ENCODE measurements at places on chromosomes 12 and 14.

GRCh38 chr14:78737601-78738000 is 567.4 kb downstream of the NRXN3 start:
- no peak for DNase-seq

DNA sequence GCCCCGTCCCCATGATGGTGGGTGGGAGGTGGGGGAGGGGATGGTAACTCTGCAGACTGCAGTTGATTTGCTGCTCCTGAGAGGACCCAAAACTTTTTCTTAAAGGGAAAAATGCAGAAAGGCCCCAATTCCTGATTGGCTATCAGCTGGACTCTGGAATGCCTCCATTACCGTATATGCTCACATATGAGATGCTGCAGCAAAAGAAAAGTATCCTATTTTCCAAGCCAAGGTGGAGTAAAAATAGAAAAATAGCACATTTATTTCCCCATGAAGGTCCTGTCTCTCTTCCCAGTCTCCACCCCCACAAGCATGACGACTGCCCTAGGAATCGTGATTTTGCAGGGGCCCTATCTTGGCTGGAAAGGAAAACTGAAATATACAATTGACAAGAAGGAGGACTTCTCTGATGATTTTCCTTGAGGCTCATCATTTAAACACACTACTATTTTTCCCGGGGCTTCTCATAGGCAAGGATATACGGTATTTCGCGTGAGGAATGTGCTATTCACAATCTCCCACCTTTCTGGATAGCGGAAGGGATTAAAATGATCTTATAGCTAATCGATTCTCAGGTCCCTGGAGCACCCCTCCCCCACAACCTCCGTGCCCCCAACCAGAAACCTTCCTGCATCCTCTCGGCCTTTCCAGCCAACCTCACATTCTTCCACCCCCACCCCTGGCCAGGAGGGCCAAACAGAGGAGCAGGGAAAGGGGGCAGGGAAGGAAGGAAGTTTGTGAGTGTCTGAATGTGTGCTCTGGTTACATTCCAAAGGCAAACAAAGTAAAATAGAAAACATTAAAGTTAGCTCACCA is 138.9 kb upstream of the CCND2 start:
- no peak for DNase-seq

DNA sequence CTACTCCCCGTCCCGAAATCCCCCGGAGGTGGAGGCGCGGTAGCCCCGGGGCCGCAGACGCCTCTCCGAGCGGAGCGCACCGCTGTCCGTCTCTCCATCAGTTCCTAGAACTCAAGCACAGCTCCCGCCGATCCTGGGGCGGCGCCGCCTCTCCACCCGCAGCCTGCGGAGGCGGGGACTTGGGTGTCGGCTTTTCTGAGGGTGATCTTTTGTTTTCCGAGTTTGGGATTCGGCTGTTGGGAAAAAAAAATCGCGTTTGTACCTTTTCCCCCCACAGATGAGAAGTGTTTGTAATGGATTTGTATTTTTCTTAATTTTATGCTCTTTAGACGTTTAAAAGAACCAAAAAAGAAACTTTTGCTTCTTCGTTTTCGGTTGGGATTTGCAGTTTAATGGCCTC is 26.6 kb downstream of the LRCOL1 start:
- no peak for DNase-seq

GRCh38 chr14:55850825-55851241 is 267.4 kb upstream of the PELI2 start:
- DNase-seq: peak; percentile 86

GRCh38 chr12:83097643-83098342 is 411.1 kb downstream of the TMTC2 start:
- no peak for DNase-seq

DNA sequence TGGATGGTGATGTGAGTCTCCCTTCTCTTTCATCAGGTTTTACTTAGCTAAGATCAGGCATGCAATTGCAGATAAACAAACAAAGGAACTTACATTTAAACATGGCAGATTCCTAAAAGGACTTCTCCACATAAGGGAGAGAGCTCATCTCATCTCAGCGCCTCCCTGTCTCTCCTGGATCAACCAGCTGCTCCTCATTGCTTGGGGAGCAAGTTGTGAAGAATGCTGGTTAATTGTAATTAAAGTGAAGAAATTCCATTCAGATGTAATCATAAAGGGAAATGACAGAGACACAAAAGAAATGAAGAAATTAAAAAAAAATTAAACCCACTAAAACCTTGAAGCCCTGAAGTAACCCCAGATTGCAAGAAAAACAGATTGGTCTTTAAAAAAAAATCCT is 104.4 kb upstream of the DIO2 start:
- DNase-seq: peak; percentile 46

- no peak for DNase-seq
These were observed 65.6 kb upstream of the TCL1B start for GRCh38 chr14:95620659-95621059.
